ENCODE measurements at places on chromosomes 5 and 9. TPM values are rescaled to one million over a fixed set of nuclear protein-coding genes. Genes with fewer than 3 reads are reported as not detected.
A peak's percentile ranks its signal among the peaks of the same experiment; 100 is the strongest.

- no peaks in the 10 kb centered on the region for H3K27me3 ChIP-seq
- no peak overlapping the region for H3K4me3 ChIP-seq
- DNase-seq, result no peak
- no peak overlapping the region for H3K27ac ChIP-seq
- H3K4me1 ChIP-seq, result no peaks in the 10 kb centered on the region
Measured at GRCh38 chr9:13902286-13903066, 411.5 kb downstream of the NFIB start.

DNA sequence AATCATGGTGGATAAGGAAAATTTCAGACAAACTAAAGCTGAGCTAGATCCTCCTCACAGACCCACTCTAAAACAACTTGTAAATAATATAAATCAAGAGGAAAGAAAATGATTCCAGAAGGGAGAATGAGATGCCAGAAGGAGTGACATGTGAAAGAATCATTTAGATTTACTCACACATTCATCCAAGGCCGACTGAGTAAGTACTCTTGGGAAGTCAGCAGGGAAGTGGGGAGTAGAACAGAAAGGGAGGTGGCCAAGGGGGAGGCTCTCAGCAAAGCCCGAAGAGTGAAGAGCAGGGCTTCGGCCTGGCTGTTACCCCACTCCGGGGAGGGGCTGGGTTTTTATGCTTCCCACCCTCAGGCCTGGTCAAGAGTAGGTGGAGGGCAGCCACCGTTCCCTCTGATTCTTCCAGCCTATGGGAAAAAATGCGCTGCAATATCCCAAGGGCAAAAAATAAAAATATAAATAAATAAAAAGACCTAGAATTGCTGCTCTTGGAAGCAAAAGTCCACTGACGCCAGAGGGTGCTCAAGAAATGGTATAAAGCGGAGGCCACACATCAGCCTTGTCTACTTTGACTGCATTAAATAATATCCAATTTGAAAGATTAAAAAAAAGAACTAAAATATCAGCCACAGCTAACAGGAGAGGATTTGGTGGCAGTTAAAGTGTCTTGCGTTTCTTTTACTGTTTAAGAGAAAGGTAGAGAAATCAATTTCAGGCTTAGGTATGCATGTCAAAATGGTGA, 110.2 kb upstream of the COL5A1 start:
- H3K27me3 ChIP-seq, result no peaks in the 10 kb centered on the region
- no peak overlapping the region for H3K27ac ChIP-seq
- no peak overlapping the region for H3K4me3 ChIP-seq
- no peak for DNase-seq
- peaks cover 2% of the 10 kb centered on the region for H3K36me3 ChIP-seq
- no peaks in the 10 kb centered on the region for H3K4me1 ChIP-seq

GRCh38 chr5:176853151-176853778, 42.9 kb downstream of the UNC5A start:
- H3K27me3 ChIP-seq, result peaks cover 14% of the 10 kb centered on the region
- H3K27ac ChIP-seq, result no peak overlapping the region
- H3K4me3 ChIP-seq, result no peak overlapping the region
- no peak for DNase-seq

The DCAF12 gene
- total RNA-seq, result 30.5 TPM

- no peaks in the 10 kb centered on the region for H3K27me3 ChIP-seq
- H3K4me3 ChIP-seq, result no peak overlapping the region
- H3K27ac ChIP-seq, result peak overlapping the region; percentile 85
Measured at GRCh38 chr9:131233995-131234394, 42.3 kb downstream of the FAM78A start.

DNA sequence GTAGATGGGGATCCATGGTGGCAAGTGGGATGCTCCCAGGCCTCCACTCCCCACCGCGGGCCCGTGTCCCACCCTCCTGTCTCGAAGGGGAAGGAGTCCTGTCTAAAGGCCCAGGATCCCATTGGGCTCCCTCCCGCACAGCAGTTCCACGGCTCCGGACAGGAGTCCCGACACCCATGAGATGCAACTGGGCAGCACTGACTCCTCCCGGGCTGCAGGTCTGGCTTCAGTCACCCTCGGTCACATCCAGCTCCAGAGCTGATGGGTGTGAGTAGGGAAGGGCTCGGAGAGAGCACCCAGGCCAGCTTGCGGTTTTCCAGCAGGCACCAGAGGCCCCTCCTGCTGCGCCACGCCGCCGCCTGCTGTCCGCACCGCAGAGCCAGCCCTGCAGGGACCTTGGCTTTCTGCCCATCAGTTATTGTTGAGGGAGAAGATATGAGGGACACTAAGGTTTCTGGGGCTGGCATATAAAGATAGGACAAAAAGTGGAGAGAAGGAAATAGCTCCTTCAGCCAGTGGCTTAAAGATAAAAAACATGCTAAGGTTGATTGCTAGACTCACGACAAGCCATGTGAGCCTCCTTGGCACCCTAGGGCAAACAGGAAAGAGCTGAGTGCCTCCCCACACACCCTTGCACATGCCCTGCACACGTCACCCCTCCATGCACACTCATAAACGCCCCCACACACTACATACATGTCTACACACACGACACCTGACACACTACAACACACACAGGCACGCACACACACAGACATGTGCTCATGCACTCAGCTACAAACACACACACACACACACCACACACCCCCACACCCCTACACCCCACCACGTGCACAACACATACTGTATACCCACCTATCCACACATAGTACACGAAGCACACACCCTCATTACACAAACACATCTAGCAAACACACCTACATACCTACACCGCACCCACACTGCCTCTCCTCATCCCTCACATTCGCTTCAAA, 79.0 kb downstream of the AK8 start:
- peaks cover 19% of the 10 kb centered on the region for H3K27me3 ChIP-seq
- H3K36me3 ChIP-seq, result no peaks in the 10 kb centered on the region
- H3K27ac ChIP-seq, result no peak overlapping the region

DNA sequence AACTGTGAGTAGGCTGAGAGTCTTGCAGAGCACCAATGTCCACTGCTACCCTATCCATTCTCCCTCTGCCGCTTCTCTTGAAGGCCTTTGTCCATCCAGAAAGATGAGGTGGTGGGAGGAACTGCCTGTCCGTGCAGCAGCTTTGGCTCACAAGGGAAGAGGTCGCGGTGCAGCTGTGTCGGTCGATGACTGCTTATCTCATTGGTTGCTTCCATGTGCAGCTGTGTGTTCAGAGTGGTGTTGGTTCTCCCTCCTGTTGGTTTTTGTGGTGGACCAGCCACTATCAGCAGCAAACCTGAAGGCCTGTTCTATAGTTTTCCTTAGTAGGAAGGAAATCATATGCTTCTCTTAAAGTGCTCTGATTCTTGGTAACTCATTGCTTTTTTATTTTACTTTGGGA, 40.7 kb downstream of the SPTAN1 start:
- H3K36me3 ChIP-seq, result peaks cover 27% of the 10 kb centered on the region
- no peak overlapping the region for H3K4me3 ChIP-seq
- no peak overlapping the region for H3K27ac ChIP-seq
- DNase-seq, result no peak

- H3K27me3 ChIP-seq, result no peaks in the 10 kb centered on the region
- no peak overlapping the region for H3K4me3 ChIP-seq
- H3K27ac ChIP-seq, result no peak overlapping the region
- DNase-seq, result no peak
- H3K4me1 ChIP-seq, result no peaks in the 10 kb centered on the region
Measured at GRCh38 chr5:113115061-113115460, 138.5 kb downstream of the DCP2 start.

DNA sequence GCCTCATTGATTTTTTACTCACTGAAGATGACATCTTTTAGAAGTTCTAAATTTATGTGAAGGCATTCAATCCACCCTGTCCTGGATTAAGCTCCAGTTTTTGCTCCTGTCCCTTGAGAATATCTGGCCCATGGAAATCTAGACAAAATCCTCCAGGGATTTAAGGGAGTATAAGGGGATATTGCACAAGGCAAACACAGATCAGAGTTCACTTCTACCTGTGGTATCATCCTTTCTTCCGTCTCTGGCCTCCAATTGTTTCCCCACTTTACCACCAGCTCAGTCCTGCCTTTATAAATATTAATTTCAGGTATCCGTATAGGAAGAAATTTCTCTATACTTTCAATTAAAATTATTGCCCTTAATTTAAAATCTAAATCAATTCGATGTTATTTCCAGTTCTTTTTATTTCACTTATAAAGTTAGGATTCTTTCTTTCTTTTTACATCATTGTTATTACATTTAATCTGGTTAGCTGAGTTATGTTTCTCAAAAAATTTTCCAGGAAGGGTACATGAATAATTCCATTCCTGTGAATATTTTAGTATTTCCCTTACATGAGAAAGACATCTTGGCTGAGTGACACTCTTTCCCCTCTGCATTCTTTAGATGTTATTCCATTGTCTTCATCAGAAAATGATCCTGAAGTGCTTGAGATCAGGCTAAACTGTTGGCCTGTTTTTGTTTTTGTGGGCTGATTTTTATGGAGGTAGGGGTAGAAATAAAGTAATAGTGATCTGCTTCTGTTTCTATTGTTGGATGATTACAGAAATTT, 194.3 kb upstream of the MAP3K1 start:
- H3K27me3 ChIP-seq, result no peaks in the 10 kb centered on the region
- H3K36me3 ChIP-seq, result peaks cover 3% of the 10 kb centered on the region
- H3K27ac ChIP-seq, result no peak overlapping the region
- H3K4me3 ChIP-seq, result no peak overlapping the region
- peaks cover 5% of the 10 kb centered on the region for H3K4me1 ChIP-seq

DNA sequence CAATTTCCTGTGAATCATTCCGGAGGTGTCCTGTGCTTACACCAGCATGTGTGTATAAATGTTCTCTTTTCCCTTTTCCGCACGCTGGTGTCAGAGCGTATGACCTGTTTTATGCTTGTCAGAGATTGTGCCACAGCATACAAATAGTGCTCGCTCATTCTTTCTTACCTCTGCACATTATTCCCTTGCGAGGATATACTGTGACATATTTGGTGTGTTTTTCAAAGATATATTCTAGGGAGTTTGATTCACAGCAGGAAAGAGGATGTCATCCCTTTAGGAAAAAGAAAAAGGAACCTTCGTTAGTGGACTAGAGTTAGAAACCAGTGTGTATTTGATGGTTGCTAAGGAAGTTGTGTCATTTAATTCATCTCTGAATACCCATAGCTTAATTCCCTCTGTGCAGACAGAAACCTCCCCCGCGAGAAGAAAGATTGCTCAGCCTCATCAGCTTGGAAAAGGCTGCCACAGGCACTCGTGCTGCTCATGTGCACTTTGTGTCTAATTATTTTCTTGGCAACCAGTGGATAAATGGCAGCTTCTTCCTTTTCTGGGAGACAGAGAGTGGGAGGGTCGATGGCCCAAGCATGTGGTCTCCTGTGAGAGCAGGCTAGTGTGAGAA, 14.7 kb upstream of the CCIN start:
- H3K27ac ChIP-seq, result no peak overlapping the region
- H3K4me1 ChIP-seq, result peaks cover 46% of the 10 kb centered on the region
- no peak for DNase-seq
- no peak overlapping the region for H3K4me3 ChIP-seq
- H3K27me3 ChIP-seq, result no peaks in the 10 kb centered on the region
- peaks cover 18% of the 10 kb centered on the region for H3K36me3 ChIP-seq

DNA sequence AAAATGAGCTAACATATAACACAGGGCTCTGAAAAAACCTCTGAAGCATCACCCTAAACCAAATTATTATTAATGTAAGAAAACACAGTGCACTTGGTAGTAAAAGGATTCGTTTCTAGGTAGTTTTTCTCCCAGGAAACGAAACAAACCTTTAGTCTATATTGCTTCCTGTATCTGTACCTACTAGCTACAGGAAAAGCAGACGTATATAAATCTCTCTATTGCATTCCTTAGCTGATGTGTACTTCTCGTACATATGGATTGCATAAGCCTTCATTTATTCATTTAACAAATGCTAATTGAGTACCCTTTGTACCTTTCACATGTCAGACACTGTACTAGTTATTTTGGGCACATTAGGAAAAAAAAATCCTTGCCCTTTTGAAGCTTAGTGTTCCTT, 85.0 kb upstream of the RASA1 start:
- H3K27ac ChIP-seq, result no peak overlapping the region
- peaks cover 8% of the 10 kb centered on the region for H3K4me1 ChIP-seq
- DNase-seq, result no peak
- no peaks in the 10 kb centered on the region for H3K27me3 ChIP-seq

The MEGF10 gene
- total RNA-seq, result not detected

DNA sequence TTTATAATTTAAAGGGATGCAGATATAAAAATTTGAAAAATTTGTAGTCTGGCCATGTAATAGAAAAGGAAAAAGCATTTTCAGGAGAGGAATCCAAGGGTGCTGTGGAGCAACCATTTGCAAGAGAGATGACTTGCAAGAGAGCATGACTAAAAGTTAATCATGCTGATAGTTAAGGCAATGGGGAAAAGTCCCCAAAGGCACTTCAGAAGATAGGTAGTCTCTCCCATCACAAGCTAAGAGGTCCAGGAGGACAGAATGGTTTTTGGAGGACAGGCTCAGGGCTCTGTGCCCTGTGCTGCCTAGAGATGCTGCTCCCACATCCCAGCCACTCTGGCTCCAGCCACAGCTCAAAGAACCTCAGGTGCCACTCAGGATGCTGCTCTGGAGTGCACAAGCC, 38.8 kb downstream of the DNAJB5 start:
- DNase-seq, result no peak
- H3K27ac ChIP-seq, result no peak overlapping the region
- H3K4me3 ChIP-seq, result no peak overlapping the region
- peaks cover 3% of the 10 kb centered on the region for H3K4me1 ChIP-seq
- H3K36me3 ChIP-seq, result peaks cover 6% of the 10 kb centered on the region

- H3K27me3 ChIP-seq, result no peaks in the 10 kb centered on the region
- no peak for DNase-seq
- H3K27ac ChIP-seq, result no peak overlapping the region
- no peaks in the 10 kb centered on the region for H3K36me3 ChIP-seq
- H3K4me3 ChIP-seq, result no peak overlapping the region
Measured at GRCh38 chr5:65243161-65243560, 238.6 kb downstream of the ADAMTS6 start.
